ENCODE measurements at places on chromosomes 3 and 15. TPM values are rescaled to one million over a fixed set of nuclear protein-coding genes. Genes with fewer than 3 reads are reported as not detected.

The SATB1 gene
- 0.14 TPM for total RNA-seq

The NEDD4 gene
- 142 TPM for total RNA-seq

The STRIT1 gene
- total RNA-seq, result not detected

The CPNE4 gene
- total RNA-seq, result 5.7 TPM

The C3orf49 gene
- not detected for total RNA-seq

The SCN5A gene
- total RNA-seq, result 0.89 TPM

The SORD gene
- 29.0 TPM for total RNA-seq

The AGBL1 gene
- total RNA-seq, result not detected

The RAB8B gene
- total RNA-seq, result 11.6 TPM

The PLIN1 gene
- total RNA-seq, result 0.06 TPM

The GABRR3 gene
- total RNA-seq, result not detected

The GOLGA8Q gene
- total RNA-seq, result 0.11 TPM

The GNB4 gene
- 17.2 TPM for total RNA-seq

The SH2D7 gene
- total RNA-seq, result not detected

The FBXL2 gene
- total RNA-seq, result 7.0 TPM

The HCN4 gene
- 0.38 TPM for total RNA-seq

The FBLN2 gene
- 1.7 TPM for total RNA-seq

The RTP1 gene
- total RNA-seq, result not detected

The NTRK3 gene
- 24.5 TPM for total RNA-seq

The SLC2A2 gene
- total RNA-seq, result not detected

The LDHAL6B gene
- total RNA-seq, result not detected

The CACNA1D gene
- total RNA-seq, result 0.55 TPM

The CAMK2N2 gene
- 1.4 TPM for total RNA-seq

The C15orf62 gene
- total RNA-seq, result 0.03 TPM

The SLC15A2 gene
- 0.12 TPM for total RNA-seq

The AHSG gene
- not detected for total RNA-seq

The NR2E3 gene
- total RNA-seq, result 0.34 TPM

The SLC12A1 gene
- not detected for total RNA-seq

The CRTAP gene
- 297 TPM for total RNA-seq

The ARGFX gene
- not detected for total RNA-seq

The RAB6B gene
- total RNA-seq, result 2.6 TPM

The IQCF5 gene
- not detected for total RNA-seq

The RTP3 gene
- not detected for total RNA-seq

The CYP19A1 gene
- total RNA-seq, result 0.10 TPM

The GHRL gene
- not detected for total RNA-seq

The ECE2 gene
- total RNA-seq, result not detected

The INSYN1 gene
- 3.2 TPM for total RNA-seq

The ATG3 gene
- 48.4 TPM for total RNA-seq

The ZBED2 gene
- total RNA-seq, result 0.15 TPM

The UBE2Q2 gene
- 42.5 TPM for total RNA-seq

The EPHA3 gene
- total RNA-seq, result not detected

The CDC25A gene
- total RNA-seq, result 8.9 TPM

The HRG gene
- not detected for total RNA-seq

The MAPK6 gene
- total RNA-seq, result 70.4 TPM

The SLCO3A1 gene
- total RNA-seq, result 22.7 TPM

The GOLGA8J gene
- 0.09 TPM for total RNA-seq

The DNAH12 gene
- total RNA-seq, result 0.09 TPM

The CHST13 gene
- 0.82 TPM for total RNA-seq

The TUBGCP5 gene
- total RNA-seq, result 23.6 TPM

The RBPMS2 gene
- 8.3 TPM for total RNA-seq

The LHFPL4 gene
- total RNA-seq, result 0.07 TPM

The TRIM42 gene
- not detected for total RNA-seq

The PLA2G4E gene
- total RNA-seq, result not detected
